ENCODE measurements at places on chromosomes 11 and 22. TPM values are rescaled to one million over a fixed set of nuclear protein-coding genes. Genes with fewer than 3 reads are reported as not detected.

DNA sequence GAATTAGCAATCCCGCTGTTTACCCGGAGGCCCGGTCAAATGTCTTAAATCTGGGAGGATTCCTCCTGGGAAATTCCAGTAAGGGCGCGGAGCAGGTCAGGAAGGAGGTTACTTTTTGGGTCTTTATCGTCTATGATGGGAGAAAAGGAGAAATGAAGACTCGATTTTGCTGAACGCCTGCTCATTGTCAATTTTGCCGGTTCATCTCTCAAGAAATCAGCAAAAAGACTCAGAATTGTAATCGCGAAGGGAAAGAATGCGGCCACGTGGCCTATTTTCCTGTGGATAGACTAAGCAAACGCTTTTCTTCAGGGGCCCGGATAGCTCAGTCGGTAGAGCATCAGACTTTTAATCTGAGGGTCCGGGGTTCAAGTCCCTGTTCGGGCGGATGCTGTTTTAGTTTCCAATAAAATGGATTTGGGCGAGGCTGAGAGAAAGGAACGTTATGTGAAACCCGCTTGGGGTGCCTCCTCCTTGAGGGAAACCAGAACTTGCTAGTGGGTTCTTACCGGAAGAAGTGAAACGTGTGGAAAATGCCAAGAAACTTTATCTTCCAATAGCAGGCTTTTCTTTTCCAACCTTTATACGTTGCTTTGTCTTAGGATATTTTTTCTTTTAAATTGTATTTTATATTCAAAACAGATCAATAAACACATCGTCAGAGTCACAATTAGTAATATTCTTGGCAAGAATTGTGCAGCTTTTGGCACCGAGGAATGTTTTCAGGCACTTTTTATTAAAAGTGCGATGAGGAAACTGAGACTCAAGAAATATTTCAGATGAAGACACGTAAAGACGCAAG, 45.0 kb downstream of the OR4D9 start:
- peak; percentile 68 for DNase-seq

DNA sequence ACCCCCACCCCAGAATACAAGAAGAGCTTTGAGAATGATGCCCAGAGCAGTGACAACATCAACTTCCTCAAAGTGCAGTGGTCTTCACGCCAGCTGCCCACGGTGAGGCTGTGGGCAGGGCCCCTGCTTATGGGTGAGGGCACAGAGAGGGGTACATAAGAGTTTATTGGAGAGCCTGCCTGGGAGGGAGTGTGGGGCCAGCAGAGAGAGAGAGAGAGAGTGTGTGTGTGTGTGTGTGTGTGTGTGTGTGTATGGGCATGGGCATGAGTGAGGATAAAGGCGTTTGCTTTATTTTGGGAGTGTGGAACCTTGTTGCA, 9.5 kb downstream of the PHOX2A start:
- DNase-seq = no peak

GRCh38 chr11:111312076-111312475, 13.7 kb downstream of the POU2AF3 start:
- no peak for DNase-seq

The APOBEC3H gene
- total RNA-seq = not detected

- no peak for DNase-seq
These were observed 26.1 kb upstream of the SLC25A18 start for GRCh38 chr22:17537155-17537554.

The PTPN5 gene
- 0.26 TPM for total RNA-seq

DNA sequence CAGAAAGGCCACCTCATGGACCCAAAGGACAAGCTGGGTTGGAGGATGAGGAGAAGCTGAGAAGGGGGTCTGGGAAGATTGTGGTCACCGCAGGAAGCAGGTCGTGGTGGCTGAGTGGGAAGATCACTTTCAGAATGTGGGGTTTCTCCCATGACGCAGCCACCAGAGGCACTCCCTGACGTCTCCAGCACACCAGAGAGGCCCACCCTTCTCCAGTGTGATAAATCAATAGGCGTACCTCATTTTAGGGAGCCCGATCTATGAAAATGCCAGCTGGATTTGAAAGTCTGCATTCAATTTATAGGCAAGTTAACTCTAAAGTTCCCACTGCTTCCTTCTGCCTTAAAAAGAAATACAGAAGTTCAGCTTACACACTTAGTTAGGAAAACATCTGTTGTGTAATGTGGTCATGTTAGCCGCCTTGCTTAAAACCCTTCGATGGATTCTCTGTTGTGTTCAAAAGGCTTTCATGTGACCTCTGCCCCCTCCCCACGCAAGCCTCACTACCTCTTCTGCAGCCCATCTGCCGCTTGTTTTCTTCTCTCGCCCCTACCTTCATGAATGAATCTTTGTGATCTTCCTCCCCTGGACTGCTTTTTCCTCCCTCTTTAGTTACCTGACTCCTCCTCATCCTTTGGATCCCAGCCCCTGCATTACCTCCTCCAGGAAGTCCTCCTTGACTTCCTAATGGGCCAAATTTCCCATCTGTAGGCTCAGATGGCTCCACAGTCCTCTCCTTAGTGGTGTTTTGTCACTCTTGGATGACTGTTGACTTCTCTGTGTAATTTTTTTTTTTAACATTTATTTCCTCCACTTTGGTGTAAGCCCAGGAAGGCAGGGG, 10.7 kb downstream of the TSPAN18 start:
- DNase-seq = no peak

DNA sequence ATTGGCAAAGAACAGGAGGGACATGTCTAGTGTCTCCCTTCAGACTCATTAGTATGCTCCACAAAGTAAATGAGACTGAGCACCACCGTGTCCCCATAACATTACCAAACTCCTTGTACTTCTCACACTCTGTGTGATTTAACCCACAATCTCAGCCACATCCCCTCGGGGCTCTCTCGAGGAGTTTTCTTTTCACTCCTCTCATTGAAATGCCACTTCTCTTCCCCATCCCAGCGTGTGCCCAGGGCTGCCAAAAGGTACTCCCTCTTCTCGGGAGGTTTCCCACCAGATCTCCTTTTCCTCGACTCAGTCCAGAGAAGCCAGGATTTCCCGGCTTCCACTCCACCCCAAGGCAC, 1.1 kb downstream of the RBFOX2 start:
- DNase-seq = no peak

DNA sequence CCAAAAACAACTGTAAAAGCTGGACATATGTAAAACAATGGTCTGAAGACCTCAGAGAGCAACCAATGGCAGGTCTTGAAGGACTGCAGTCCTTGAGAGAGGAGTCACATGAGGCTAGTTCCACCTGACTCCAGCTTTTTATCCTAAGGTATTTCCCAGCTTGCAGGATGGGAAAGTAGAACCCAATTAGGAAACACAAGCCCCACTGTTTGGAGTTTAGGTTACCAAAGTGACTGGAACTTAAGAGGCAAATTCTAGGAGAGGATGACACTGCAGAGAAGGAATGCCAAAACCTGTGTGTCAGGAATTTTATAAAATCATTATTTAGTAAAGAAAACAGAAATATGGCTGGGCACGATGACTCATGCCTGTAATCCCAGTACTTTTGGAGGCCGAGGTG, 18.4 kb downstream of the OR2AT4 start:
- DNase-seq = no peak

- DNase-seq = peak; percentile 24
These were observed 827.4 kb downstream of the OPCML start for GRCh38 chr11:132704781-132705375.

- DNase-seq = no peak
These were observed 3.1 kb upstream of the VPREB1 start for GRCh38 chr22:22241554-22241898.

Data from body of pancreas (tissue), 4 donors.